ENCODE measurements at places on chromosomes 2 and 18.

- no peak for DNase-seq
Measured at GRCh38 chr18:74905247-74905646, 303.7 kb downstream of the PTGR3 start.

GRCh38 chr18:60163622-60164021 lies 209.0 kb downstream of the MC4R start:
- DNase-seq = no peak

DNA sequence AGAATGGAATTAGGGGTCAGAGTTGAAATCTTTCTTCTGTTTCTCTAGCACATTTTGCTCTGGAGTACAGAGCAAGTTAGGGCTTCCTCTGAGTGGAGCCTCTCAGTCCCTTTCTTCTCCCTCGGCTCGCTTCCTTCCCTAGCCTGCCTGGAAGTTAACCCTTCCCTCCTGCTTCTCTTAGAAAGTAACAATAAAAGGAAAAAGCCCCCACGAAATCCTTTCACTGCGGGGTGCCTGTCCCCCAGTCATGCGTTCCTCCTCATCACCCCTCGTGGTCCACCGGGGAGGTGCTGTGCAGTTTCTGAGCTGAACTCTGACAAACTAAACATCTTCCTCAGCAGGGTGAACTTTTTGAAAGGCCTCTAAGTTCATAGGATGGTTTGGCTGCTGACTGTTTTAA lies 2.0 kb downstream of the IGFBP2 start:
- peak; percentile 59 for DNase-seq

DNA sequence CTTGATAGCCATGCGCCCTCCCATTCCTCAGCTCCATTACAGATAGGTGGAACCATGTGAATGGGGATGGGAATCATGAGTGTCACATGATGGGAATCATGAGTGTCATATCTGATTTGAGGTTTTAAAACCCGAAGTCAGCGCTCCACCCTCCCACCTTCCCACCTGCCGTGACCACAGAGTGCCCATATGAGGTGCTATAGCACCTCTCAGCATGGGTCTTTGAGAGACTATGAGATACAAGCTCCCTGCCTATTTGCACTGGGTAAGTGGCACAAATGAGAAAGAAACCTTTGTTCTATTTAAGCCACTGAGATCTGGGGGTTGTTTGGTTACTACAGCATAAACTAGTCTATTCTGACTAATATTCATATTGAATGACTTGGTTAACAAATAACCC lies 78.5 kb upstream of the PTPRM start:
- no peak for DNase-seq

- DNase-seq = no peak
Measured at GRCh38 chr2:86022661-86023365, 82.9 kb downstream of the POLR1A start.

DNA sequence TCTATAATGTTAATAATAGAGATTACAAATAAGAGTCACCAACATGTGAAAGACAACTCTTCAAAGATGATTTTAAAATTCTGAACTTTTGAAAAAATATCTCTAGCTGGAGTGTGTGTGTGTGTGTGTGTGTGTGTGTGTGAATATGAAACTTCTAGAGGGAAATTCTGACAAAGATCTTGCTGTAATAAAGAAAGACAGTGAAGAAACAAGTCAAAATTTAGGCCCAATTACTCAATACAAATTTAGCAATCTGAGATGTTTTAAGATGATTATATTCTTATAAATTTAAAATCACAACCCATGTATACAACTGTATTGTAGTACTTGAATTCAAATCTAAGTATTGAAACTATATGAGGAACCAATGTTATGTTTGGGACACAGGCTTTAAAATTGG lies 57.2 kb upstream of the UGP2 start:
- DNase-seq = no peak

- DNase-seq = no peak
Measured at GRCh38 chr2:120422465-120423160, 76.7 kb downstream of the INHBB start.

DNA sequence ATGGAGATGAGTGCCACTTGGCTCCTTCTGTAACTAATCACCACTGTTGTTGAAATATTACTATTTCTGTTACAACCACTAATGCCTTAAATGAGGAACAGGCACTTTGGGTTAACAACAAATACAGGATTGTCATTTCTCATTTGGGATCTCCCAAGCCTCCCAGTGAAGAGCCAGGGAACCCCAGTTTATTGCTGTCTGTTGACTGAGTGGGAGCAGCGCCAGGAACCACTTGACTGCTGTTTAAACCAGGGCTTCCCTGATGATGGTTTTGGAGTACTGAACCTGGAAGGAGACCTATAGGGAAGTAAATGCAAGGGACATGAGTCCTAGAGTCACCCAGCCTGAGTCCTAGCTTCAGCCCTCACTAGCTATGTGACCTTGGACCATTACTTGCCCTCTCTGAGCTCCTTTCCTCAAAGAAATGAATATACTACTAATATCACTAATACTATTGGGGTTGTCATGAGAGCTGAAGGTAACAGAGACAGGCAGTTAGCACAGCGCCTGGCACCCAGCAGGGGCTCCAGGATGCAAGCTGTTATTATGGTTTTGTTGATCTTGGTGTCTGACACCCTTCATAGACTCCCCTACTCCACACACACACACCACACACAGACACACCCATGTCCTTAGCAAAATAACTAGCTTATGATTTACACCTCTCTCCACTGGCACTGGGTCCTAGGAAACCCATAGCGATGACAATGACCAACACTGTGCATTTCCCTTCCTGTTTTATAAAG lies 104.2 kb upstream of the FZD7 start:
- DNase-seq = no peak

DNA sequence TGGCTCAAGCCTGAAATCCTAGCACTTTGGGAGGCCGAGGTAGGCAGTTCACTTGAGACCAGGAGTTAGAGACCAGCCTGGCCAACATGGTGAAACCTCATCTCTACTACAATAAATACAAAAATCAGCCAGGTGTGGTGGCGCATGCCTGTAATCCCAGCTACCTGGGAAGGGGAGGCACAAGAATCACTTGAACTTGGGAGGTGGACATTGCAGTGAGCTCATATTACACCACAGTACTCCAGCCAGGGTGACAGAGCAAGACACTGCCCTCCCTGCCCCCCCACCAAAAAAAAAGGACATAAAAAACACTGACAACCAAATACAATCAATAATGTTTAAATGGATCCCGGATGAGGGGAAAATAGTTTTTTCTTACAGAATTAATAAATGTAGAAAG lies 7.8 kb downstream of the TIA1 start:
- DNase-seq = no peak

- DNase-seq = no peak
Measured at GRCh38 chr18:26483633-26484032, 64.7 kb downstream of the KCTD1 start.

GRCh38 chr2:7057865-7058400 lies 140.7 kb downstream of the RNF144A start:
- no peak for DNase-seq
